A549 treated with CORT108297 at 1 μM for 4 hours (cell line): ENCODE measurements at places on chromosomes 7 and 10. TPM values are rescaled to one million over a fixed set of nuclear protein-coding genes. Genes with fewer than 3 reads are reported as not detected.

Gene PLPP4
- total RNA-seq, result 0.05 to 0.08 TPM in 2 of 5 replicates, not detected in the others

Gene HOXA2
- total RNA-seq, result 0.84 to 1.2 TPM (median 0.90 TPM) in 5 replicates

Gene KCND2
- not detected in 5 replicates for total RNA-seq

Gene SFXN3
- total RNA-seq, result 42.5 to 54.1 TPM (median 47.8 TPM) in 5 replicates

Gene CUBN
- 0.01 to 0.10 TPM (median 0.03 TPM) in 5 replicates for total RNA-seq

Gene NEUROD6
- not detected in 5 replicates for total RNA-seq

Gene OR2A14
- not detected in 5 replicates for total RNA-seq
